ENCODE measurements at places on chromosomes 5 and 9.
A peak's percentile ranks its signal among the peaks of the same experiment; 100 is the strongest.

- no peak for DNase-seq
These were observed 205.8 kb downstream of the DEPDC1B start for GRCh38 chr5:60494144-60494543.

GRCh38 chr5:167720259-167720658, 571.2 kb upstream of the WWC1 start:
- no peak for DNase-seq

DNA sequence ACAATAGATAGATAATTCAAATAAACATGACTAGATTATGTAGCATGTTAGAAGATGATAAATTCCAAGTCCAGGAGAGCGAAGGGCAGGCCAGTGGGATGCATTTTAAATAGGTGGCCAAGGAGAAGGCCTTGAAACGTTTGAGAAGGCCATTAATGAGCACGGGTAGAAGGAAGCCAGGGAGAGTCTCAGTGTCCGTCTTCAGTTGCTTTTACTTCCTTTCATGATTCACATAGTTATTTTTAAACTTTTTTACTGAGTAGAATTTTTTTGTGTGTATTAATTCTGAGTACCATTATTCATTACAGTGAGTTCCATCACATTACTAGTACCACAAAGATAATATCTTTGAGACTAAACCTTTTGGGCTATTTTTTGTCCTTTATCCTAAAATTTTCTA, 259.2 kb downstream of the ARRDC3 start:
- no peak for DNase-seq

- DNase-seq = no peak
These were observed 7.1 kb downstream of the NEK6 start for GRCh38 chr9:124264823-124265233.

- DNase-seq = no peak
These were observed 114.0 kb upstream of the ALDH1B1 start for GRCh38 chr9:38278457-38278856.

GRCh38 chr5:153080940-153081339, 409.5 kb upstream of the GRIA1 start:
- DNase-seq = no peak

- DNase-seq = peak; percentile 36
These were observed 24.9 kb upstream of the SH3PXD2B start for GRCh38 chr5:172479034-172479783.

DNA sequence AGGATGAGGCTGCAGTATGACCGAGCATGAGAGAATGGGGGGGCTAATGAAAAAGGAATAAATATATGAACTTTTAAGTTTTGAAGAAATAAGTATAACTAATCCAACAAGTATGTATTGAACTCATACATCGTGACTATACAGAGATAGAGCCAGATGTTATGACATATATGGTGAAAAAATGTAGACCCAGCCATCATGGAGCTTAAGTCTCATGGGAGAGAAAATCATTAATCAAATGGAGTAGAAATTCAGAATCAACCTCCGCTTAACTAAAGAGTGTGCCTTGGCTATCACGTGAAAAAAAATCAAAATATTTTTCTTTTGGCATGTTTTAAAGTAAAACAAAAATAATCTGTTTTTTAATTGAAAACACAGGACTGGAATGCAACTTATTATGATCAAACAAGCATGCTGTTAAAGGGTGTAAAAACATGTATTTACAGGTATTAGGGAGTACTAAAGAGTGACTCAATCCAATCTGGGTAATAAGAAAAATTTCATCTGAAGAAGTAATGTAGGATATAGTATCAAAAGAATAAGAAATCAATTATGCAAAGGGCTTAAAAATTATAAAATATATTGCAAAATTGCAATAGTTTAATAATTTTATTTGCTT, 868.5 kb upstream of the NUDT12 start:
- DNase-seq = no peak

GRCh38 chr5:125408448-125409233, 662.2 kb upstream of the ZNF608 start:
- DNase-seq = no peak

DNA sequence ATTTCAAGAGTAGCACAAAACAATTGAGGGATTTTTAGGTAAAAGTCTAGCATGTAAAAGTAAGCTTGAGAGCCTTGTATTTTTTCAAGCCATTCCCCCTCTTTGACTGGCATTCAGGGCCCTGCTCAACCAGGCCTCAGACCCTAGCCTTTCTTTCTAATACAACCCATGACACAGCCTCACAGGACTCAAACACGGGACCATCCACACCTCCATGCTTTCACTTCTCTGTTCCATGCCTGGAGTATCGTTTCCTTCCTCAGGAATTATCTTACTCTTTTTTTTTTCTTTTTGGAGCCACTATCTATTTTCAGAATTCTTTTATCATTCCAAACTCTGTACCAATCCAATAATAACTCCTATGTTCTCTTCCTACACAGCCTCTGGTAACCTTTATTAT, 560.2 kb upstream of the CLINT1 start:
- no peak for DNase-seq

GRCh38 chr5:31410089-31410488, 121.8 kb downstream of the DROSHA start:
- DNase-seq = no peak

DNA sequence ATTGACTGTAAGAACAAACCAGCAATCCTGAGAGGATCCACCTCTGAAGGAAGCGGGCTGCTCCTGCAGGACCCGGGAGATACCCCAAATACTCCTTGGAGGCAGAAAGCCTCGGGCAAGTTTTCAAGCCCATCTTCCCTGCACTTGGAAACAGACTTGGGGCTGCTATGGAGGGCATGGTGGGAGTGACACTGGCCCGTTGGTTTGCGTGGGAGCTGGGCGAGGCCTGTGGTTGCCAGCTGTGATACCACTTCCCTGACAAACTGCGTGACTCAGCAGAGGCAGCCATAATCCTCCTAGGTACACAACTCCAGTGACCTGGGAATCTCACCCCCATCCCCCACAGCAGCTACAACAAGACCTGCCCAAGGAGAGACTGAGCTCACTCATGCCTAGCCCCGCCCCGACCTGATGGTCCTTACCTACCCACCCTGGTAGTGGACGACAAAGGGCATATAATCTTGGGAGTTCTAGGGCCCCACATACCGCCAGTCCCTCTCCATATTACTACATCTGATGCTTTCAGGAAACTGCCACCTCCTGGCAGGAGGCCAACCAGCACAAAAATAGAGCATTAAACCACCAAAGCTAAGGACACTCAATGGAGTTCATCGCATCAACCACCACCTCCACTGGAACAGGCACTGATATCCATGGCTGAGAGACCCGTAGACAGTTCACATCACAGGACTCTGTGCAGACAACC, 38.1 kb upstream of the VLDLR start:
- DNase-seq = no peak

GRCh38 chr9:94799578-94800264, 73.2 kb downstream of the AOPEP start:
- DNase-seq = no peak

DNA sequence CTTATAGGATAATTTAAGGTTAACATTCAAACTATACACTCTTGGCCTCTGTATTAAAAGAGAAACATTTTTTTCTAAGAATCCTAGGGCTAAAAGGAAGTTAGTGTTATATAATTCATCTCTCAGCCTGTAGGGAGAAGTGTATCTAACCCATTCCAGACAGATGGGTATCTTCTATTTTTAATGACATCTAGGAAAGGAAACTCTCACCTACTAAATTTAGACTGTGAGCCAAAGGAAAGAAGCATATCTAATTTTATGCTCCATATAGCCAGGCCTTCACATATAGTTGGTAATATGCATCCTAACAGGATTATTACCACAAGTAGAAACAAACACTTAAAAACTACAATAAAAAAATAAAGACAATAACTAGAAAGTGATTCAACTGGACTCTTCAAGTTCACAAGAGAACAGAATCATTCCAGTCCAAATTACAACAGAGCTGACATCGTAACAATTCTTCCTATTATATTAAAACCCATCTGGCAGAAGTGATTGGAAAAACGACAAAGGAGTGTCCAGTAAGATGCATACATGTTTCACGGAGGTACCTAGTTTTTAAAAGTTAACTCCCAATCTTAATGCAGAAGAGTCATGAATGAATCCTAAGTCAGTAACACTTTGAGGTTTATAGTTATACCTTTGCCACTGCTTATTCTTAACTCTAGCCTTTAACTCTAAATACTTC, 39.4 kb downstream of the SCAI start:
- no peak for DNase-seq

- DNase-seq = no peak
These were observed 60.7 kb downstream of the NSD1 start for GRCh38 chr5:177194268-177194667.

- DNase-seq = no peak
These were observed 85.5 kb upstream of the MYO10 start for GRCh38 chr5:17021602-17021932.

DNA sequence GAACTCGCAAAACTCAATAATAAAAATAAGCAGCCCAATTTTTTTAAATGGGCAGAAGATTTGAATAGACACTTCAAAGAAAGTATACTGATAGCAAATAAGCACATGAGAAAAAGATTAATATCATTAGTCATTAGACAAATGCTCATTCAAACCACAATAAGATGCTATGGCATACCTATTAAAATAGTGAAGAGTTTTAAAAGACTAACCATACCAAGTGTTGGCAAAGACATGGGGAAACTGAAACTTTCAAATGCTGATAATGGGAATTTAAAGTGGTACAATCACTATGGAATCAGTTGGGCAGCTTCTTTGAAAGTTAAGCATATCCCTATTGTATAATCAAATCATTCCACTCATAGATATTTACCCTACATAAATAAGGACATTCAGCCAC, 26.6 kb upstream of the ORM1 start:
- DNase-seq = no peak

DNA sequence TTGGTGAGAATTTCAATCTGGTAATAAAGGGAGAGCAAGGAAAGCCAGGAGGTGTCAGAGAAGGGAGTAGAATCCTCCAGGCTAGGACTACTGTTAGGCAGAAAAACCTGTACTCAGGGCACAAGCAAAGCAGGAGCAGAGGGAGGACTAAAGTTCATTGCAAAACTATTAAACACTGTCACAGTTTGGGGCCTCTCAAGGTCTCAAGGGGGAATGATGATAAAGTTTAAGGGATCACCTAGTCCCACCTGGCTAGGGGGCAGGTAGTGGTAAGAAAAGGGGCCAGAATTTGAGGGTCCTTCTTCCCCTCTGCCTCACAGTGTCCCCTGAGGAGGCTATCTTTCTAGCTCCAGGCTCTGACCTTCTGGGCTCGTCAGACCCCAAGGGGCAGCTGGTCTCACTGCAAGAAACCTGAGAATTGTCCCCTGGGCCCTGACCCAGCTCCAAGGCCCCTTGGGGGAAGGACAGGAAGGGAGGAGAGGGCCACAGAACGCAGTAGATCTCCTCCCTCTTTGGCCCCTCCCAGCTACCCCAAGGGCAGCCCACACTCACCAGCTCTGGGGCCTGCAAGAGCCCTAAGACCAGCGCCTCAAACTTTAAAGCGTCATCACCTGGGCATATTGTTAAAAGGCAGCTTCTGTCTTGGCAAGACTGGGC, 974 bp downstream of the CCDC69 start:
- no peak for DNase-seq

- peak; percentile 58 for DNase-seq
These were observed 118.6 kb downstream of the RGS3 start for GRCh38 chr9:113581865-113582697.

All from activated CD8-positive, alpha-beta memory T cell treated with anti-CD3 and anti-CD28 coated beads for 48 hours (primary cell).